ENCODE measurements at places on chromosomes 13 and 19.

DNA sequence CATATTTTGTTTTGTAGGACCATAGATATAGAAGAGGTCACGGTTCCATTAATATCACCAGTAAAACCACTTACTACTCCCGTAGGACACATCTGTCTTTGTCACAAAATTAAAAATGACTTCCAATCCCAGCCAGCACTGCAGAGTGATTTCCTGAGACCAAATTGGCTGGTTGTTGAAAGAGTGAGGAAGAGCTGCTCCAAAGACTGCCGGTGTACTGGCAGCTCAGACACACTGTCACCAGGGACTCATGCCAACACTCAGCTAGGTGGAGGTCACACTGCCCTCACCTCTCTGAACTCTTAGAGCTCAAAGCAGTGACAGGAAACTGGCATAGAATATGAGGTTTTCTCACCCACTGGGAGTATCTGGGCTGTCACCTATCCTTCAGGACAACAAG lies 52.1 kb downstream of the FLT1 start:
- DNase-seq = no peak

- DNase-seq = no peak
Observed at GRCh38 chr19:15234431-15235130, 2.3 kb upstream of the EPHX3 start.

- DNase-seq = no peak
Observed at GRCh38 chr13:40452741-40453334, 213.6 kb downstream of the FOXO1 start.

DNA sequence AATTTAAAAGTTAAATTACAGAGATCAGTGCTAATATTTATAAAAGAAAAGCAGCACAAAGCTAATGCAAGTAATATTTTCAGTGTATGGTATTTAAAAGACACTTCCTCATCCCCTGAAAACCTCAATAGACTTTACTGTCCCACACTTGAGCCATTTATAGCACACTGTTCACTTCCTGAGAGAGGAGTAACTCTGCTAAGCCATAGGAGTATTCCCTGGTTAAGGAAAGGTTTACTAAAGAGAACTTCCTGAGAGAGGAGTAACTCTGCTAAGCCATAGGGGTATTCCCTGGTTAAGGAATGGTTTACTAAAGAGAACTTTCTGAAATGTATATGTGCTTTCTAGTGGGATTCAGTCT lies 159.4 kb downstream of the NHLRC3 start:
- no peak for DNase-seq

DNA sequence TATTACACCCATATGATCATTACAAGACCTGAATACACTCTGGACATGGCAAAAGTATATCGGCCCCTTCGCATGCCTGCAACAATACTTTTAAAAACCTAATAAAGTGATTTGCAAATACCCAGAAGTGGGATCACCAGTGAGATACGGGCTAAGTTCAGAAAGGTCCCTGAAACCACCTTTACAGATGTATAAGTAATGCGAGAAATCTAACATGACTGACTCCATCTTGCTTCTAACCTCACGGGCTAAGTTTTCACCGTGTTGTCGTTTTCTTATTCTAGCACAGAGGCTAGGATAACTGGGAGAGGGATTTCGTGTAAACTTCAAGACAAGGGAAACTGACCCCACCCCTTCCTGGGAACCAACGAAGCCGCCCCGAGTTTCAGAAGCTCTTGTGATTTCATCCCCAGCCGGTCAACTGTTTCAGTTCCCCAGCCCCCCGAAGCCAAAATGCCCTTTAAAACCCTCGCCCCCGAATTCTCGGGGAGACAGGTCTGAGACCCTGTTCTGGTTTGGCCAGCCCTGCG lies 703 bp downstream of the NEK3 start:
- peak; percentile 35 for DNase-seq
